ENCODE measurements at places on chromosomes 7 and 10. TPM values are rescaled to one million over a fixed set of nuclear protein-coding genes. Genes with fewer than 3 reads are reported as not detected.

DNA sequence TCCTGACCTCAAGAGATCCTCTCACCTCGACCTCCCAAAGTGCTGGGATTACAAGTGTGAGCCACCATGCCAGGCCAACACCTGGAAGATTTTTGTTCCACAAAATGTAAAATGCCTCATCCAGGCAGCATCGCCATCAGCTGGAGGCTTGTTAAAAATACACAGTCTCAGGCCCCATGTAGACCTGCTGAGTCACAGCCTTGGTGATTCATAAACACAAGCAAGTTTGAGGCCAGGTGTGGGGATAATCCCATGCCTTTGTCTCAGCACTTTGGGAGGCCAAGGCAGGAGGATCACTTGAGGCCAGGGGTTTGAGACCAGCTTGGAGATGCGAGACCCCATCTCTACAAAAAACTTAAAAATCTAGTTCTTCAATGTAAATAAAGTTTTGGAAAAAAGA, 49.1 kb upstream of the FOXK1 start:
- DNase-seq: no peak

DNA sequence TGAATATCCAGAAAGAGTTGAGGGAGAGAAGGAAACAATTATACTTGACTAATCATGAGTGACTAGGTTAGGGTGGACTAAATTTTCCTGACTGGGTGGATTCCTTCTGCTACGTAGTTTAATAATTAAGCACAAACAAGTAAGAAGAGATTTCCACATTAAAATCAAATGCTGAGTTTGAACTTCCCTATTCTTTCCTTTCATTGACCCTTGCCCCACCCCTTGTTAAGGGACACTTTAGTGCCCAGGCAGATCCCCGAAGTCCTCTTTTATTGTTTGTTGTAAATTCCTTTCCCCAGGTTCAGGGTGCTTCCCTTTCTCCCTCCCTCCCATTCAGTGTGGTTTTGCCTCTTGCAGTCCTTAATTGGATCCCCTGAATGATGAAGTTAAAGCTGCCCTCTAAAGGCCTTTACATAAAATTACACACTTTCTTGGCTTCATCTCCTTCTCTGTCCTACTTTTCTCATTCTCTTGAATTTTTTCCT, 8.8 kb upstream of the SPAM1 start:
- DNase-seq: no peak

DNA sequence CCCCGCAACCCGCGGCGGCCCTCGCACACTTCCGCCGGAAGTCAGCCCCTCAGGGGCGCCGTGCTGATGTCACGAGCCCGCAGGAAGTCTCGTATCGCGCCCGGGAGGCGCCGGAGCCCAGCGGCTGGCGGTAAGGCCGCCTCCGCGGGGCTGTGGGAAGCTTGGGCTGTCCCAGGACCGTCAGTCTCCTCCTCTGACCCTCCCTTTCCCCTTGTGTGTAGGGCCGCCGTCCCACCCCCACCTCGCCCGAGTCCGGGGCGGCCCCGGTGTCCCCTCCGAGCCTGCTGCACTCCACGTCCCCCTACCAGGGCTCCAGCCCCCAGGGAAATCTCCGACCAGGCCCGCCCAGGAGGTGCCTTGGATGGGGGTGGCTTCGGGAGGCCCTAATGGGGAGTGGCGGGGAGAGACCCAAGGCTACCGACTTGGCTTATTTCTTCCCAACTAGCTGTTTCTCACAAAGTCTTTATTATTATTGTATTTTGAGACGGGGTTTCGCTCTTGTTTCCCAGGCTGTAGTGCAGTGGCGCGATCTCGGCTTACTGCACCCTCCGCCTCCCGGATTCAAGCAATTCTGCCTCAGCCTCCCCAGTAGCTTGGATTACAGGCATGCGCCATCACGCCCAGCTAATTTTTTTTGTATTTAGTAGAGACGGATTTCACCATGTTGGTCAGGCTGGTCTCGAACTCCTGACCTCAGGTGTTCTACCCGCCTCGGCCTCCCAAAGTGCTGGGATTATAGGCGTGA, at the start of gene ZDHHC4:
Gene ZDHHC4 (plus strand): TSS at position 86 of the 745 bp plus-strand sequence. CDS start 3,108 bp downstream, outside the sequence.
- DNase-seq: peak; percentile 98

DNA sequence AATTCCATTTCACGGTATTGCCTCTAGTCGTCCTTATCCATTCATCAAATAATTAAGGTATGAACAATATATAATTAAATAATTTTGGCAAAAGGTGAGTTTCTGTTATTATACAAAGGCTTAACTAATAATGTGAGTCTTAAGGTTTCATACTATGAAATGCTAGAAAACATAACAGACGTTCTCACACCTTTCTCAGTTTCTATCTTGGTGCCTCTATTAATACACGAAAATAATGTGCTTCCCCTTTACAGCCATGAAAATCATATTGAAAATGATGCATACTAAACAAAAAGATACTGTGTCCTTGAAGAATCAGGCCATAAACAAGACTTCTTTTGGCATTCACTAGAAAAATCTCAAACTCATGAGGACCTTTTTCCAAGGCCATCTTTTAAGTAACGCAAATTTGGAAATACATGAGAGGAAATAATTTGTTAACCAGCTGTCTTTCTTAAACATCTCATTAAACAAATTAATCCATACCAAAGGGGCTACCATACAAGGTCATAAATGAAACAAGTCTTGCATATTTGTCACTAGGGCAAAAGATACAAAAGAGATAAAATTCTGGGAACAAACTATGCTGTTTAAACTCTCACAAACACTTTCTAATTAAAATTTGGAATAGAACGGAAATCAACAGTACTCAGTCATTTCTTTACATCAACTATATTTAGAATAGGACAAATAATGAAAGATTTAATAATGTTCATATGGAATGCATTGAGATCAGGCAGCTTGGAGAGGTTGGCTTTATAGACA, 53.9 kb upstream of the CAV2 start:
- DNase-seq: no peak

DNA sequence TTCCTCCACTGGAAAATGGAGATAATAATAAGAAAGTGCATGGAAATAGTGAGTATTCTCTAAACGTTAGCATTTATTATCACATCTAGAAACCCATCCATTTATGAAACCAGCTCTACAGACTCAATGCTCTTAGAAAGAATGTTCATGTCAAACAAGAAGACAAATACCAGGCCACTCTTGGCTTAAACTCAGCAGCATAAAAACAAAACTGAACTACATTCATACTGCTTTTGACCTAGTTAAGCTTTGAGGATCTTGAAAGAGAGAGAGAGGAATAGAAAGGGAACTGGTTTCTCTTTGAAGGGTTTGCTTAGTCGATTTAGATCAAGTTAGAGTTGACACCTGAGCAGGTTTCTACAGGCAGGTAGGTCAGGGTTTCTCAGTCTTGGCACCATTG, 332.9 kb upstream of the PRKCQ start:
- no peak for DNase-seq

DNA sequence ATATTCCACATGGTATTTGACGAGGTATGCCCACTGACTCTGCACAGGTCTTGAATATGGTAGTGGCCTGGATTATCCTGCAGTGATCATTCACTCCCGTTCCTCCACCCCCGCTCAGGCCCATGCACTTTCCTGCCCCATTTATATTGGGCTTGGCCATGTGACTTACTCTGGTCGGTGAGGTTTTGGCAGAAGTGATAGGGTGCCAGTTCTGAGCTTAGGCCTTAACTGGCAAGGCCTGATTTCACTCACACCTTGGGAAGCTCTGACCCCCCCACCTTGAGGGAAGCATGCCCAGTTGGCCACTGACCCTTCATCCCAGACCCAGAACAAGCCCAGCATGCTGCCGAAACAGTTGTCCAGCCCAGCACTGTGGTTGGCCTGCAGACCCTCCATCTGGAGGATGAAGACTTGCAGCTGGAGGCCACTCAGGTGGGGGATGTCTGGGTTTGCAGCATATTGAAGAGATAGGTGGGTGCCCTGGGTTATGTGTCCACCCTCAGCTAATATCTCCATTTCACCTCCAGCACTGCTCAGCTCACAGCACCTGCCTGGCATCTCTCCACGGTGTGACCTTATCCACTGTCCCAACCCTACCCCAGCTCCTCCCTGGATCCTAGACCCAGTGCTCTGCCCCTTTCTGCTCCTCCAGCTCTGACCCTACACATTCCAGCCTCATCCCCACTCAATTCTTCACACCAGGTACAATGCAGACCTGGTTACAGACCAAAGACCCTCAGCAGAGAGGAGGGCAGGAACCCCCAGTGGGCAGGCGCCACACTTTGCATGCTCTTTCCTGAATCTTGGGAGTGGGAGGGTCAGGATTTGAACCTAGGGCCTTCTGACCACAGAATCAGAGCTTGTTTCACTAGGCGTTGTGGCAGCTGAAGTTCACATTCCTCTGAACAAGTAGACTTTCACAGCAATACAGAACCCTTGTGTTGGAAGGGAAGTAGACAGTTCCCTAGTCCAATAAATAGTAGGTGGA, 138.1 kb upstream of the CHST15 start:
- peak; percentile 57 for DNase-seq

GRCh38 chr7:21996641-21997040, 50.9 kb upstream of the CDCA7L start:
- no peak for DNase-seq

- DNase-seq: no peak
Measured at GRCh38 chr7:77262316-77262715, 62.7 kb upstream of the FGL2 start.

DNA sequence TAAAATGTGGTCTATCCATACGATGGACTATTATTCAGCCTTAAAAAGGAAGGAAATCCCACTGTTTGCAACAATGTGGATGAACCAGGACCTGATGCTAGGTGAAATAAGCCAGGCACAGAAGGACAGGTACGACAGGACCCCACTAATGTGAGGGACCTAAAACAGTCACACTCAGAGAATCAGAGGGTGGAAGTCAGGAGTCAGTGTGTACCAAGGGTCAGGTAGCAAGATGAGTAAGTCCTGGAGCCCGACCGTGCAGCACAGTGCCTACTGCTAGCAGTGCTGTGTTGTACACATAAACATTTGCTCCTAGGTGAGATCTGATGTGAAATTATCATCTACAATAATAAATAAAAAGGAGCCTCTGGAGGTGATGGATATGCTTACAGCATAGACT, 322.3 kb downstream of the GLRX3 start:
- no peak for DNase-seq

GRCh38 chr7:15554744-15555143, 7.1 kb downstream of the AGMO start:
- DNase-seq: no peak

COBL gene
- 0.67 TPM for total RNA-seq

OPN4 gene
- total RNA-seq: not detected
